ENCODE measurements at places on chromosomes 2 and 18.

- DNase-seq, result no peak
These were observed 21.7 kb downstream of the SULT1C4 start for GRCh38 chr2:108399479-108399878.

DNA sequence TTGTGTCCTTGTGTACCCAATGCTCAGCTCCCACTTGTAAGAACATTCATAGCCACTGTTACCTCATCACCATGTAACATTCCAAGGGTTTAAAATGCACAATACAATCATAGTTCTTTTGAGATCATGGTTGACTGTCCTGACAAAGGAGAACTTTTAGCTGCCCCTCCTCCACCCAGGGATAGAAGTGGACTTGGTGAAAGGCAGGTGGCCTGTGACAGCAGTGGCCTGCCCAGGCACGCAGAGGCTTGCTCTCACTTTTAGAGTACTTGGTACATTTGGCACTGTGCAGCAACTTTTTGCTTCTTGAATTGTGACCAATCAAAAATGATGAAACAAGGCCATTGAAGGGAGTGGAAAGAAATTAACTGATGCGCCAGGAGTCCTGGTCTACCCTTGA is 108.7 kb downstream of the ANKRD44 start:
- no peak for DNase-seq

DNA sequence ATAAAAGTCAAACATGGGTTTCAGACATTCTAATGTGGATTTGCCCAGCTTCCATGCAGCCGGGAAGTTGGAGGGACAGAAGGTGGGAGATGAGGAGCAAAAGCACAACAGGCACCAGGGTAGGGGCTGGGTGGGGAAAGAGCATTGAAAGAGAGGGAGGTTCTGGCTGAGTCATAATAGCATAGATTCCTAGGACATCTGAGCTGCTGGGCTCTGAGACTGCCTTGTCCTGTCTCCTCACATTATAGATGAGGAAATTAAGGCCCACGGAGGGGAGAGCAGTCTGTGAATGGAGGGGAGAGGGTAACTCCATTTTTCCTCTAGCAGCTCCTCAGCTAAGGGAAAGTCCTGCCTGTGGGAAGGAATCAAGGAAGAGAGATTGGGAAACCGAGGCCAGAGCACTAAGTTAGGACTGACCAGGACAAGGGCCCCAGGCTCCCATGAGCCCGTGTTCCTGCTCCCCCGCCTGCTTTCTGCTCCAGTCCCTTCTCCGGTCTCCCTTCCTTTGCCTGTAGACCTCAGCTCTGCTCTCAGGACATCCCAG is 26.2 kb downstream of the SH2D6 start:
- DNase-seq, result no peak

- DNase-seq, result no peak
These were observed 17.9 kb downstream of the TMEM127 start for GRCh38 chr2:96247896-96248295.

- no peak for DNase-seq
These were observed 255.0 kb upstream of the EPAS1 start for GRCh38 chr2:46042207-46042637.

- no peak for DNase-seq
These were observed 56.4 kb upstream of the FMNL2 start for GRCh38 chr2:152278526-152278925.
